Activated CD4-positive, alpha-beta T cell treated with anti-CD3 and anti-CD28 coated beads for 1 hour (primary cell): ENCODE measurements at places on chromosomes 16 and 17.

- no peak for DNase-seq
Observed at GRCh38 chr16:66372078-66372897, 5.8 kb downstream of the CDH5 start.

GRCh38 chr17:46169913-46170638, 23.2 kb downstream of the KANSL1 start:
- DNase-seq = no peak

- DNase-seq = no peak
Observed at GRCh38 chr17:63751806-63752205, 10.2 kb upstream of the STRADA start.

DNA sequence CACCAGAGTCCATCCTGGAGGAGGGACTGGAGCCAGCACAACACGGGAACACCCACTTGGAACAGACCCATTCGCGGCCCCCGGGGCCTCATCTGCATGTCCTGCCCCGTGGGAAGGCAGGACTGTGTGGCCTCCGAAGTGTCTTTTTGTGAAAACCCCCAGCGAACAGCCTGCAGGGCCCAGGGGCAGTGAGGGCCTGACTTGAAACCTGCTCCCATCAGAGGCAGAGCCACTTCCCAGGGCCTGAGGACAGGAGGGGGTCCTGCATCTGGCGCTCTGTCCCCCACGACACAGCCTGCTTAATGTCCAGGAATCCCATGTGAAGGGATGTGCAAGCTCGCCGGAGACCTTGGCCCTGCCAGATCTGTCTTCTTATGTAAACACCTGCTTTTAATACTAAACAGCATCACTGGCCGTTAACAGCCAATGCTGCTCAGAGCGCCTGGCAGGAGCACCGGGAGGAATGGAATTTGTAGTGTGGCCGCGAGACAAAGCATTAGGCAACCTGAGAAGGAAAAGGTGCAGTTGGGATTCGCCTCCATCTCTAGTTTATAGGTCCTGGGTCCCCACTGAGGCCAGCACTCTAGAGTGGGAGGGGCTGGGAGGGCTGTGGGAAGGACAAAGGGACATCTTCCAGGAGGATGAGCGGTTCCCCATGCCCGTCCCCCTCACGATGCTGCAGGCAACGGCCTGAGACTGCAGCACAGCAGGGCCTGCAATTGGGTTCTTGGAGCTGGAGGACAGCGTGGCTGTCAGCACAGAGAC, 9.6 kb upstream of the EVPL start:
- DNase-seq = no peak

DNA sequence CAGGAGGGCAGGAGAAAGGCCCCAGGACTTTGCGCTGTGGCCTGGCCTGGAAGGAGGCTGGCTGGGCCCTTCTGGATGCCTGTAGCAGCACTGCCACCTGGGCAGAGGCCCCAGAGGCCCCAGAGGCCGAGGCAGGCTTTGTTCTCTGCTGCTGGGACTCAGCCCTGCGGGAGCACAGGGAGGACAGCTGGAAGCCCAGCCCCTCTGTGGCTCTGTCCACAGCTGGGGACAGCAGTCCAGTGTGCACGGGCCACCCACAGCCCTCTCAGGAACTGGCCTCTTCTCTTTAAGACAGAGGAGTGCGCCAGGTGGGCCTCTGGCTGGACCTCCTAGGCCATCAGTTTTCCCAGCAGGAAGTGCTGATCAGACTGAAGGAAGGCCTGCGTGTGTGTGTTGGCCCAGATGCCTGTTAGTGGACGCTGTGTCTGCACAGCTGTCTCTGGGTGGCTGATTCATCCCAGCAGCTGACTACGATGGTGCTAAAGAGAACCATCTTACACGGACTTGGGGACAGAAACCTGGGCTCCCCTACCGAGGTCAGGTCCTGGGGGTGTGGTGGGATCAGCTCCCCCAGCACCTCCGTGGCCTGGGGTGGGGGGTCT, 26.9 kb upstream of the ZNF750 start:
- no peak for DNase-seq

DNA sequence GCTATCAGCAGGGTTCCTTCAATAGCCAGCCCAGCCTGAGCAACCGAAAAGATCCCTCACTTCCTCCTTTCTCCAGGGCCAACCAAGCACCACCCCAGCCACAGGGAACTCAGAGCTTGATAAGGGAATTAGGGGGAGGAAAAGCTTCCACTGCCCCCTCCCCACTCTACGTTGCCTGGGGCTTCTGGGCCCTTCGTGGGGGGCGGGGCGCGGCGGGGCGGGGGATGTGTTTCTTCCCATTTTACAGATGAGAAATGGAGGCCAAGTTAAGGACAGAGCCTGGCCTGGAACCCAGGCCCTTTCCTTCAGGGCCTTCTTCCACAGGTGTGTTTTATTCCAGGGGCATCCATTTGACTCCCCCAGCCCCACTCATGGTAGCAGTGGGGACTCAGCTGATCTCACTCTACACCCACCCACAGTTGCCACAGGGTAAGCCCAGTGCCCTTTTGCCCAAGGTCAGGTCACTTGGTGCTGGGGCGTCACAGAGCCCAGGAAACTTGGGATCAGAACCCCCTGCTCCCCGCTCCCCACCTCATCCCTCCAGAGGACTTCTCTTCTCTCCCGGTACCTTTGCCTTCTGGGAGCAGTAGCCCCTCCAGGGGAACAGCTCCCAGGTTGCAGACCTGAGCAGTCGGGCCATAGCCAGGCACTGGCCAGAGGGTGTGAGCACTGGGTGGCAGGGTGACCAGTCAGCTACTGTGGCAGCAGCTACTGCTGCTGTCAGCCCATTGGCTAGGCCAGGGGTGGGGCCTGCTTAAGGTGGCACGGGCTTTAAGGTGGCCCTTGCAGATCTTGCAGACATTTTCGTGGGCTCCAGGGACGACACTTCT, at the start of gene LDHD:
LDHD (minus strand) TSS at position 700 of the 830 bp plus-strand sequence; CDS start at position 640, 60 bp downstream.
- no peak for DNase-seq

- DNase-seq = no peak
Observed at GRCh38 chr17:76178124-76178523, 37.1 kb upstream of the FOXJ1 start.

DNA sequence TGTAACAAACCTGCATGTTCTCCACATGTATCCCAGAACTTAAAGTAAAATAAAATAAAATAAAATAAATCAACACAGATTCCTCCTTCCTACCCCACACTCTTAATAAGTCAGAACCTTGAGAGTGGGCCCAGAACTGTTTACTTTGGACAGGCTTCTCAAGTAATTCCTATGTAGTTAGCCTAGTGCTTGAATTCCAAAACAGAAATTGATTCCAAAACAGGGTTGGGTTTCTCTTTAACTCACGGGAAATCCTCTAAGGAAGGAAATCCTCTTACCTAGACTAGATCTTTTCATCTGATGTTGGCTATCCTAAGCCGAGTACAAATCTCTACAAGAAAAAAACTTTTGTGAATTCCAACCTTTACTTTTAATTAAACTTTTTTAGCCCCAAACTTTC, 324.7 kb upstream of the C16orf82 start:
- no peak for DNase-seq

DNA sequence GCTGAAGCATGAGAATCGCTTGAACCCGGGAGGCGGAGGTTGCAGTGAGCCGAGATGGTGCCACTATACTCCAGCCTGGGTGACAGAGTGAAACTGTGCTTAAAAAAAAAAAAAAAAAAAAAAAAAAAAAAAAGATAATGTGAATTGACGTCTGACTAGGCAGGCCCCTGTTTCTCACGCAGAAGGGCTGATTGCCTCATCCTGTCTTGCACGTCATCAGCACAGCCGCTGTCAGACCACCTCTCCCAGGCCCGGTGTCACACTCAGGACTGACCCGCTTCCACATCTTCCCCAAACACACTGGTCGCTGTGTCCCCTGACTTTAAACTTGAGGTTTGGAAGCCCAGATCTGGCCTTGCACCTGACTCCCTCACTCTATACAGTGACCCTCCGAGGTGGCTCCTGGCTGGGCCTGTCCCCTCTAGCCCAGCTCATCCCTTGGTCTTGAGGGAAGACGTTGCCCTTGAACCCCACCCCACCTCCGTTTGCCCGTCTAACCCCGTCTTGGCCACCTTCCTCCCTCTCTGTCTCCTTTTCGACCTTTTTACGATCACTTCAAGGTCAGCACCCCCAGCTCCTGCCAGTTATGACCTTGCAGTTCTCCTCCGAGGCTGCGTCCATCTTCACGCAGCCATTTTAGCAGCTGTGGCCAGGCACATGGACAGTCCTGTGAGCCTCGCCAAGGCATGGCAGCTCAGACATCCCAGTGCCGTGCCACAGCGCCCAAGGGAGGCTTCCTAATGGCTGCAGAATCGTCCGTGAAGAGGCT, 149.9 kb upstream of the PLCG2 start:
- DNase-seq = no peak

DNA sequence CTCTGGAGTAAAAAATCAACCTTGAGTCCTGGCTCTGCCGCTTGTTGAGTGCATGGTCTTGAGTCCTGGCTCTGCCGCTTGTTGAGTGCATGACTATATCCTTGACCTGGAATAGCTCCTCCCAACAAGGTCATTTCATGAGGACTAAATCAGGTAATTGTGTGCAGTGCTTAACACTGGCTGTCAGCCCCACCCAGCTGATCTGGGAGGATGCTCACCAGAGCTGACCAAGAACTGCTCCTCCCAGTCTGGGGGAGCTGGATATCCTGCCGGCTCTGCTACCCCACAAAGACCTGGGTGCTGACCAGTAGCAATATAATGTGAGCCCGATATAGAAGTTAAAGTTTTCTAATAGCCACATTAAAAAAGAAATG, 20.7 kb upstream of the LGALS9 start:
- no peak for DNase-seq

DNA sequence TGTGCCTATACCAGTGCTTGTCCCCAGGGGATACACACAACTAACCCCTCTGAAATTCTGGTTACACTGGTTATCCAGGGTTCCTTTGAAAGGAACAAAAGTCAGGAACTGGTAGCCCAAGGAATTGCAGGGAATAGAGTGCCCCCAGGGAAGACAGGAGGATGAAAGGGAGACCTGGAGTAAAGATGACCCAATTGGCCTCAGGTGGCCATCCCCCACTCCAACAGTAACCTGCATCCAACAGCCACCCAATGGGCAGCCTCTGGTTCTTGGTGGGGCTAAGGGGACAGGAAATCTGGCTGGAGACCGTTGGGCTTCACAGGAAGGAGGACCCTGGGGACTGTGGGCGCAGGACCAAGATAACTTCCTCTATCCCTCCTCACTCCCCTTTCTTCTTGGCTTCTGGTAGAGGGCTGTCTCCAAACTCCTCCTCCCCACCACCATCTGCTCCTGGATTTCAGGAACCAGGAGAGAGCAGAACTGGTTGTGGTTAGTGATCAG, 826 bp upstream of the MPO start:
- no peak for DNase-seq

GRCh38 chr16:86291491-86291890, 218.8 kb upstream of the FOXF1 start:
- DNase-seq = no peak

GRCh38 chr17:65389426-65389825, 172.0 kb downstream of the AXIN2 start:
- DNase-seq = no peak

DNA sequence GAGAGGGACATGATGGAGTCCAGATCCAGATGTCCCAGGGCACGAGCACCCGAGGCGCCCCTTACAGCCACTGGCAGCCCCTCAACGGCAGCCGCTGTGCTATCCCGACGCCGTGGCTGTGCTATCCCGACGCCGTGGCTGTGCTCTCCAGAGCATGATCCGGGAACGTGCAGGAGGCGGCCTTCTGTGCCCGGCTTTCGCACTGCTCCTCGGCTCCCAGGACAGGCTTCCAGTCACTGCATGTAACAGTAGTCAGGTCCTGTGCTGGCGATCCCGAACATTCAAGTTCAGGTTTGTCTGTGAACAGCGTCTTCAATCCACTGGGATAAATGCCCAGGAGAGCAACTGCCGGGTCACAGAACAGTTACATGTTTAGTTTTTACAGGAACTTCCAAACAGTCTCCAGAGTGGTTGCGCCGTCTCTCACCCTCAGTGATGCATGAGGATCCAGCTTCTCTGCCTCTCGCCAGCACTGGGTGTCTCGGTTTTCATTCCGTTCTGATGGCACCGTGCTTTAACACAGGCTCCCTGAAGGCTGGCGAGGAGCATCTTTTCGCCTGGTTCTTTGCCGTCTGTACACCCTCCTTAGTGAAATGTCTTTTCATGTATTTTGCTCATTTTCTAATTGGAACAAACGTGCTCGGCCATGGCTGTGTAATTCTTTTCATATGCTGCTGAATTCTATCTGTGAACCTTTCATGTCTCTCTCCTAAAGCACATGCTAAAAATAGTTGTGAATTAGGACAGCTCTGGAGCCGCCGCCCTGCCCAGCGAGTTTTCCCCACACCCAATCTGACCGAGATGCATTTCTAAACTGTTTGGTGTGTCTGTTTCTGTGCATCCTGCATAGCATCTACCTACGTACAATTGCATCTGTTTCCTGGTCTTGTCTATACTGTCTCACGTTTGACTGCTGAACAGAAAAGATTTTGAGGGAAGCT, 72.6 kb upstream of the METRNL start:
- DNase-seq = no peak

DNA sequence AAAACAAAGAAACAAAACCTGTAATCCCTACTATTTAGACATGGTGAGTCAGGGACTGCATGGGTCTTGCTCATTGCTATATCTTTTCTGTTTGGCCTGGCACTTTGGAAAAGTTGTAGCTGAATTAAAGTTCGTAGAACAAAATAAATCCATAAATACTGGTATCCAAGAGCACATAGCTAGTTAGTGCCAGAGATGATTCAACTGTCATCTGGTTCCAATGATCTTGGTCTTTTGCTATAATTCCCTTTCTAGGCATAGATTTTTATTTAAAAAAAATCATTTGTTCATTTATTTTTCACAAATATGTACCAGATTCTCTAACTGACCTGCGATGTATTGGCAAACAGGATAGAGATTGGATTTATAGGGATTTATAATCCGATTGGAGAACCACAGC, 1436.1 kb upstream of the GOT2 start:
- no peak for DNase-seq

GRCh38 chr16:71865173-71865863, 18.7 kb downstream of the ZNF821 start:
- DNase-seq = no peak

DNA sequence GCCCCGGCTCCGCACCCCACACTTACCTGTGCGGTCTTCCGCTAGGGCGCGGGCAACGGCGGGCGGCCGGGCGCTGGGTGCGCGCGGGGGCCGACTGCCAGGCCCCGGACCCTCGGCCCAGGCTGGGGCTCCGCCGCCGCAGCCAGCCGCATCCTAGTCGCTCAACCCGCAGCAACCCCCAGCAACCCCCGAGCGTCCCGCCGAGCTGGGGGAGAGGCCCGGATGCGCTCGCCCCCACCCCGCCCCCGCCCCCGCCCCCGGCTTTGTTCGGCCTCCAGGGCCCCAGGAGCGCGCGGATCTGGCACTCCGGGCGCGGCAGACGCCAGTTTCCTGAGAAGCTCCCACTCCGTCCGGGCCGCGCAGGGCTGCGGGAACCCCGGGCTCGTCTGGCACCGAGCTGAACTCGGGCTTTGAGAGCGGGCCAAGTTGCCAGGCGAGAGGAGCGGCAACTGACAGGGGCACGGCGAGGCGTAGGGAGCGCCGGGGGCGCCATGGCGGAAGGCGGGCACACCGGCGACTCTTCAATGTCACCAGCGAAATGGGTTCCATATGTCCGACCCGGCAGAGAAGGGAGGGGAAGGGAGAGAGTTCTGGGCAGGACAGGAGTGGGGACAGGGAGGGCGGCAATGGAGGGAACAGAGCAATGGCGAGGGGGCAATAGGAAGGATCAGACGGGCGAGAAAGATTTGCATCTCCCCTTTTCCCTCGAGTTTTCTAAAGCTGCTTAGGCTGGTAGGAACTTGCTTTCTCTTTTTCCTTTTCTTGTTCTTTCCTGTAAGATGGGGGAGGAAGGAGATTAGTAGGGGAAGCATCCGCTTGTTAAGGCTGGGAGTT, 13.7 kb downstream of the HOXB4 start:
- DNase-seq = no peak

- DNase-seq = no peak
Observed at GRCh38 chr17:59504821-59505220, 60.6 kb upstream of the DHX40 start.

GRCh38 chr17:41434415-41434814, 6.4 kb downstream of the KRT38 start:
- no peak for DNase-seq
